Stimulated activated CD4-positive, alpha-beta T cell treated with anti-CD3 and anti-CD28 coated beads, TNF-alpha, amount 100 ng/mL, for 48 hours (primary cell): ENCODE measurements at places on chromosomes 1 and 21.
A peak's percentile ranks its signal among the peaks of the same experiment; 100 is the strongest.

- DNase-seq: no peak
Observed at GRCh38 chr1:201685485-201685884, 143.5 kb upstream of the IPO9 start.

- DNase-seq: no peak
Observed at GRCh38 chr1:26915204-26915842, 1.5 kb upstream of the NR0B2 start.

- DNase-seq: no peak
Observed at GRCh38 chr1:111099289-111099688, 40.6 kb downstream of the DRAM2 start.

DNA sequence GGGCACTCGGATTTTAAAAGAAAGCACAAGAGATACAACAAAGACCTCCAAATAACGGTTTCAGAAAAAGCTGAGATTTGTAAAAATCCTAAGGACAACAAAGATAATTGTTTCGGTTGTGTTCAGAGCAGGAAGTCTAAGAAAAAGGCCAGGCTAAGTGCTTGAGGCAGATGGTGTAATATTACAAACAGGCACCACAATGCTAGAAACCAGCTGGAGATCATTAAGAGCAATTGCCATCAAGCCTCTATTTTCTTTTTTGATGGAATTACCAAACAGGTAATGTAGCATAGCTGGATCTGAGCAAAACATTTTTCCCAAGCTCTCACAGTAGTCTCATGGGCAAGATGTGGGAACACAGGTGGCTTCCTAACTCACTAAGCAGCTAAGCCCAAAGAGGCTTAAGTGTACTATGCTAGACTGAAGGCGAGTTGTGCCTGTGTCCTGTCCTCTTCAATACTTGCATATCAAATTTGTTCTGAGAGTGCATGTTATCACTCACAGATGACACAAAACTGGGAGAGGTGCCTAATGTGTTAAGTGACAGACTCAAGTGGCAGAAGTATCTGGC is 161.6 kb downstream of the GLUL start:
- no peak for DNase-seq

DNA sequence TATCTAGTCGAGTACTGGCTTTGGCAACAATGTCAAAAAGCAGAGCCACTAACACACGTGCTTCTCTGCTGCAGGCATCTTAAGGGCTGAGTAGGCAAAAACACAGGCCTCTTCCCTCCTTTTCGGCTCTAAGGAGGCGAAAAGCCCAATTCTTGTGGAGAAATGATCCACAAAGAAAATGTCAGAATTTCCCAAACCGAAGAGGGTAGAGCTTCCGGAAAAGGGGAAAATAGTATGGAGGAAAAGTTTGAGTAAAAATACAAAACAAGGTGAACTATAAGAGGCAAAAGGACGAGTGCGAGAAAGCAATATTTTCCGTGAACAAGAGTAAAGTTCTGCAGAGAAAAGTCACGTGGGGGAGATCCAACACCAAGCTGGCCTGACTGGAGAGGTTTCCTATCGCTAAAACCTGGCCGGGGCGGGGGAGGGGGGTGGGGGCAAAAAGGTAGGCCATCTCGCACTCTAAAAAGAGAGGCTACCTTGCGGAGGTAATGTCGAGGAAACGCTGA is 551 bp downstream of the ZRANB2 start:
- peak; percentile 2 for DNase-seq

DNA sequence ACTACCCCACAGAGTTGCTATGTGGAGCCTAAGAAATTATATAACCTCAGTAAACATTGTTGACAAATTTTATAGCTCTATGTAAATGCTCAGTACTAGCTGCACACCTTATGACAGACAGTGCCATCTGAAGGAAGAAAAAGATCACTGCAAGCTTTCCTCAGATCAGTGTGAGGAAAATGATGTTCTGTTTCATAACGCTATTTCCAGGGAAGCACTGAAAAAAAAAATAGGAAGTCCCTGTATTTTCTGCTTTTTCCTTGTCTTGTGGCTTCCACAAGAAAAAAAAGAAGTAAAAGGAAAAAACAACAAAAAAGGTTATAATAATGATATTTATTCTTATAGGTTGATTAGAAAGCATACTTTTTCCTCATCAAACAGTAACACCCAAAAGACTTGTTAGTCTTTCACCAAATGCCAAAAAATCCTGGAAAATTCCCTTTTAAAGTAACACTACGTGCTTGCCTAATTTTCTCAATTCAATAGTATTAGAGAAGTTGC is 23.2 kb downstream of the LYST start:
- DNase-seq: no peak

DNA sequence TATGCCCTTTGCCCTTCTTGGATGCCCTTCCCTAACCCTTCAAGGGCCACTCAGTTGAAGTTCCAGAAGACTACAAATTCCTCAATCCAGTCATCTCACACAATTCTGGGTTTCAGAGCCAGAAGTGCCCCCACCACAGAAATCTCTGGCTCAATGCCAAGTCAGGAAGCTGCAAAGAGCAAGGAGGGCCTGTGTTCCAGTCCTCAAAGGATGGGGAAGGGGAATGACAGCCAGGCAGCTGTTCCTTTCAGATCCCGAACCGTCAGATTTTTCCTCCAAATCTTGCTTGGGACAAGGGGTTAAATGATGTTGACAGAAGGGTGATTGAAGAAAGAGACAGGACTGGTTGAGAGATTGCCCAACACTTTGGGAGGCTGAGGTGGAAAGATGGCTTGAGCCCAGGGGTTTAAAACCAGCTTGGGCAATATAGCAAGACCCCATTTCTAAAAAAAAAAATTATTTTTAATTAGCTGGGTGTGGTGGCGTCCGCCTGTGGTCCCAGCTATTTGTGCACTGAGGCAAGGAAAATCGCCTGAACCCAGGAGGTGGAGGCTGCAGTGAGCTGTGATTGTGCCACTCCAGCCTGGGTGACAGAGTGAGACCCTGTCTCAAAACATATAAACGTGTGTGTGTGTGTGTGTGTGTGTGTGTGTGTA is 716 bp upstream of the HPDL start:
- no peak for DNase-seq

GRCh38 chr1:24351918-24352627 is 32.9 kb downstream of the GRHL3 start:
- DNase-seq: peak; percentile 69

DNA sequence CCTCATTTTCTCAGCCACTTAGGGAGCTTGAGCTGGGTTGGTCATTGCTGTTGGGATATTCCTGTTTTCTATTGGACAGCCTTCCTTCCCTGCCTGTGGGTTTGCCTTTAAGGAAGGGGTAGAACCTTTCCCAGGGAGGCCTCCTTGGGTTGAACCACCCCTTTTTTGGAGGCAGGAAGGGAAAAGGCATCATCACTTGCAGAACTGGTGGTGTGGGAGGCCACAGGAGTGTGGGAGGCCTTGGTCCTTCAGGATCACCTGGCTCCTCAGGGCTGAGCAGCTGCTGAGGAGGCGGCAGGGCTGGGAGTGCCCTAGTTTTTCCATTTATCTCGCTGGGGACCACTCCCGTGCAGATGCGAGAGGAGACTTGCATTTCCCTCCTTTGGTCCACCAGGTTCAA is 667 bp upstream of the CYB561D1 start:
- no peak for DNase-seq

DNA sequence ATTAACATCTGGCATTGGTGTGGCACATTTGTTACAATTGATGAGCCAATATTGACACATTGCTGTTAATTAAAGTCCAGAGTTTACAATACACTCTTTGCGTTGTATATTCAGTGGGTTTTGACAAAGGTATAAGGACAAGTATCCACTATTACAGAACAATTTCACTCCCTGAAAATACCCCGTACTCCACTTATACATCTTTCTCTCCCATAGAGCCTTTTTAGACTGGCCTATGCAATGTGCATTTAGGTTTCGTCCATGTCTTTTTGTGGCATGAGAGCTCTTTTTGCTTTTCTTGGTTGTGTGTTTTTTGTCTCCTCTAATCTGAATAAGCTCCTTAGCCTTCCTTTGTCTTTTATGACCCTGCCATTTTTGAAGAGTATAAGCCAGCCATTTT is 40.6 kb upstream of the TSNAX start:
- no peak for DNase-seq
